ENCODE measurements at places on chromosomes 5 and 9.

- DNase-seq = no peak
Observed at GRCh38 chr5:1402611-1403255, 42.5 kb downstream of the SLC6A3 start.

GRCh38 chr9:134193912-134194535 lies 29.7 kb upstream of the RNU6ATAC start:
- DNase-seq = no peak

DNA sequence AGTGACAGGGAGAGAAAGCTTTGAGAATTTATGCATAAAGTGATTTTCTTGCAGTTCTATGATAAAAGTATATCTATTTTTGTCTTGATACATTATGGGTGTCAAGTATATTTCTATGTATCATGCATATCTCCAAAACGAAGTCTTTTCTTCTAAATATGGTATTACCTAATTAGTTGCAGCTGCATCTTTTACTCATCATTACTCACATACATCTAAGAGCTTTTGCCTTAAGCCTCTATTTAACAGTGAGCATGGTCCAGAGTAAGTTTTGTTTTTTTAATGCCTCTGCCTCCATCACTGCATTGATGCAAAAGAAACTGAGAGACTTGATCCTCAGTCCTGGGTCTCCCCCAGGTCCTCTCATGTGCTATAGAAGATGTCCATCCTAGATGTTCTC lies 40.0 kb upstream of the SMC5 start:
- DNase-seq = no peak

DNA sequence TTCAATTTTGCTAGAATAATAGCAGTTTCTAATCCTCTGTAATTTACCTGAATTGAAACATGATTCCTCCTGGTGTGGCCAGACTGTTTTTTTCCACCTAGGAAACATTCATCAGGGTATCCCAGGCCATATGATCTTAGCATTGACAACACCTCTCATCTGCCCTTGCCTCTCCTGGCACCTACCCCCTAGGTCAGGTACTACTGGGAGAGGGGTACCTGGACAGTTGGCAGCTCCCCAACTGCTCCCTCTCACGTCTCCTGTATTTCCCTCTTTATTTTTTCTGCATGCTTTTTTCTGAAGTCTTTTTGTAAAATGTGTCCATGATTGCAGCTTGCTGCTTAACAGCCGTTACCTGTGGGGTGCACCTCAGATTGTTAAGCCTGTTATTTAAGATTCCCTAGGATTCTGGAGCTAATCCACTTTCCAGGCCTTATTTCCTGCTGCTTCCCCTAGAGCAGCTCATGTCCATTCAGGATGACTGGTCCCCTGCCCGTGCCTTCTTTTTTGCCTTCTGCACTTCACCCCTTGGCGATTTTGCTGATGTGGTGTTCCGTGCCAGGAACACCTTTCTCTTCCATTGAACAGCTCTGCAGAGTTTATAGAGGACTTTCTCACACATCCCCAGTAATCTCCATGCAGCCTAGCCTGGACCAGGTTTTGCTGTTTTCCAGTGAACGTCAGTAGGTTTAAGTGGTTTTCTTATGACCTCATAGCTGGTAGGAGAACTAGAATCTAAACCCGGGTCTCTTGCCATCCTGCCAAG lies 33.6 kb downstream of the SNX30 start:
- DNase-seq = no peak

DNA sequence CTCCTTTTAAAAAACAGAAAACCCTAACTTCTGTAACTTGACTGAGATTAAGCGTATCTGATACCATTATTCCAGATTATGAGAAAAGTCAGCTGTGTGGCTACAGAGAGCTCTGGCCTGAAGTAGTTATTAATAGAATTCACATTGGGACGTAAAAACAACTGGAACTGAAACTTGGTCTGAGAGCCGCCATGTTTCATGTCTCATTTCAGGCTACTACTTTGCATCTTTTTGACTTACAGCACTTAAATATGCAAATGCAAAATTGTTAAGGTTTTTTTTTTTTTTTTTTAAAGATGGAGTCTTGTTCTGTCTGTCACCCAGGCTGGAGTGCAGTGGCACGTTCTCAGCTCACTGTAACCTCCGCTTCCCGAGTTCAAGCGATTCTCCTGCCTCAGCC lies 25.2 kb downstream of the MAP3K1 start:
- no peak for DNase-seq

DNA sequence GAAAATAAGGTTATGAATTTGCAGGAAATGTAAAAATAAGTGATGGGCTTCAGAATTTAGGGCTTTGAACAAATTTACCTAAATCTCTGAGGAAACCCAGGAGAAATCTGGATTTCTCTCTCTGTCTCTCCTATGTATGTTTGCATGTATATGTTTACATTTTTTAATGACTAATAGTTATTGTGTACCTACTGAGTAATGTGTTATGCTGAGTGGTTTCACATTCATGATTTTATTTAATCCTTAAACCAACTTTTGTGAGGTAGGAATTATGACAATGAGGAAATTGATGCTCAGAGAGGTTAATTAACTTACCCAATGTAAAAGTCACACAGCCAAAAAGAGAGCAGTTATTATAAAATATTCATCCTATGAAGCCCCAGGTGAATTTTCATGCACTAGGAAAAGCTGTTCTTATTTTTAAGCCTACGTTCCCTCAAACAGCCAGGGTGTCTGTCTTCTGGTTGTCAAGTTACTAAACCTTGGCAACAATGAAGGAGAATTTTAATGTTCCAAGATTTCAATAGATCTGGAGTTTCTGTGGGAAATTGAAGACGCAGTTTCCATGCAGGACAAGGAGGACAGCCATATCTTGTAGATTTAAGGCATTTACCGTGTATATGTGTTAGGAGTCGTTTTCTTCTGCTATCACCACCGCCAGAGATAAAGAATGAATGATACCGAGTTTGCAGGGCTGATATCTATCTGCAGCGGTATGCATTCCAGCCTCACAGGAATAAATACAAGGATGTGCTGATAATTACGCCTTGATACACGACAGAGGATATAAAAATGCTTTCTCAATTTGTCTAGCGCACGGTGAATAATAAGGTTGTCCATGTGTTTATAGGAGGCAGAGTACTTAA lies 484.8 kb downstream of the ZSWIM6 start:
- DNase-seq = no peak

- DNase-seq = no peak
Observed at GRCh38 chr5:176779537-176779936, 30.8 kb upstream of the UNC5A start.

- DNase-seq = no peak
Observed at GRCh38 chr9:72362680-72363139, 2.3 kb downstream of the ZFAND5 start.

- no peak for DNase-seq
Observed at GRCh38 chr9:101038488-101038887, 10.0 kb downstream of the PLPPR1 start.

DNA sequence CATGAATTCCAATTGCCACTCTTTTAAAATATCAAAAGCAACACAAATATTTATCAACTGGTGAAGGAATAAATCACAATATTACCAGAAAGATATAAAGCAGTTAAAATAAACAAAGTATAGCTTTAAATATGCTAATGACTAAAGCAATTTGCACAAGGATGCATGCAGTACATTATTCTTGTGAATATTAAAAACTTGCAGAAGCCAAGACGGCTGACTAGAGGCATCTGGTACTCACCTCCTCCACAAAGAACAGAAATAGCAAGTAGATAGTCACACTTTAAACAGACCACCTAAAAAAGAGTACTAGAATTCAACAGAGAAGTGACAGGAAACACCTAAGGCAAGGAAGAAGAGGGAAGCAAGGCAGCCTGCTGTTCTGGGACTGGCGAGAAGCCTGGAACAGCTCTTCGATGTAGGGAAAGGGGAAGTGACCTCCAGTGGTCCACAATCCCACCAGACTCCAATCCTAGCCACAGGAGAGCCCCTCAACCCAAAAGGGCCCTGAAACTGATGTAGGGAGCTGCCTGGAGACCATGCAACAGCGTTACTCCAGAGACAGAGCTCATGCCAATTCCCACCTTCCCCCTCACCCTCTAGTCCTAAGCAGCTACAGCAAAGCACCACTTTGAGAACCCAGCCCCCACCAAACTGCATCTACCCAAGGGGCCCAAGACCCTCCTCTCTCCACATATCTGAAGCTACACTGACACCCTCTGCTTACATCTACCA lies 86.3 kb downstream of the LPAR1 start:
- DNase-seq = no peak

GRCh38 chr9:120636194-120636957 lies 56.4 kb upstream of the CDK5RAP2 start:
- DNase-seq = no peak

- no peak for DNase-seq
Observed at GRCh38 chr5:125505115-125505514, 758.7 kb upstream of the ZNF608 start.

GRCh38 chr5:96226941-96227552 lies 206.0 kb downstream of the PCSK1 start:
- no peak for DNase-seq

- DNase-seq = no peak
Observed at GRCh38 chr9:79477955-79478771, 93.6 kb upstream of the TLE4 start.

- DNase-seq = no peak
Observed at GRCh38 chr9:90778746-90779145, 22.9 kb upstream of the SYK start.

- no peak for DNase-seq
Observed at GRCh38 chr9:137647096-137647714, 28.4 kb downstream of the EHMT1 start.

DNA sequence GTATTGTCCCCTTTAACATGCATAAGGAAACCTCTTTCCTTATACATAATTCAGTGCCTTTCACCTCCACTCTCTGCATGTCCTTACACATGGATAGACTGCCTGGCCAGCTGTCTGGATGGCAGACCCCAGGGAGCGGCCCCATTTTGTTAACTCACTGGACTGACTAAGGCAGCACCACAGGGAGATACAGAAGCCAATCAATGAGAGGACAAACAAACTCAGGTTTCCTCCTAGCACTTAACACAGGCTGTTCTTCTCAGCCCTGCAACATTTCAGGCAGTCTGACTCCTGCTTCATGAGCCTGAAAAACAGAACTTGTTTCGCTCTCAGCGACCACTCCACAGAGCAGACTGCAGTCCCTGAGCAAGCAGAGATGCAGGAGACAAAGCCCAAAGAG lies 135.4 kb upstream of the RASEF start:
- DNase-seq = no peak

DNA sequence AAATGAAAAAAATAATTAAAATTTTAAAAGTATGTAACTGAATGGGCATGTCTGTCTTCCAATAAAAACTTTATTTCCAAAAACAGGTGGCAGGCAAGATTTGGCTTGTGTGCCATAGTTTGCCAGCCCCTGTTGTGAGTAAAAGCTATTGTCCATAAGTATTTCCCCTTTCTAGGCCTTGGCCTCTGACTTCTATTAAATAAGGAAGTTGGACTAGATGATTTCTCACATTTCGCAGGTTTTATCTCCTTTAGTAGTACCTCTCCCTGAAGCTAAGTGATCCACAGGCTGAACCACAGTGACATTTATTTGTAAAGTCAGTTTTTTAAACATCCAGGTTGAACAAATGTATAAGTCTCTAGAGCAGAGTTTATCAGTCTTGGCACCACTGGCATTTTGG lies 41.3 kb downstream of the RECK start:
- DNase-seq = no peak

DNA sequence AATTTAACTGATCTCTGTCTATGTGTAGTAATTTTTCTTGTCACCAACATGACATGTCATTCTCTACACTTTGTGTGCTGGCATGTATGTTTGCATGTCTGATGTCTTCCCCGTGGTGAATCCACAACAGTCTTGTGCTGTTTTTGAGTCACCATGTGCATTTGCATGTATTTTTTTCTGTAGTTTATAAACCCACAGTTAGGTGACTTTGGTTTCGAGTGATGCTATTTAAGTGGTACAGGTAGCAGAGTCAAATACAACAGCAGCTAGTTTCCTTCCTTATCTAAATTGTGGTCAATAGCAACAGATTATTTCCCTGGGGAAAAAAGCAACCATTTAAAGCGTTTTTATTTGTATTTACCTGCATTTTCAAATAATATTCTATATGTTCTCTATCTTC lies 89.9 kb upstream of the FSD1L start:
- DNase-seq = no peak

DNA sequence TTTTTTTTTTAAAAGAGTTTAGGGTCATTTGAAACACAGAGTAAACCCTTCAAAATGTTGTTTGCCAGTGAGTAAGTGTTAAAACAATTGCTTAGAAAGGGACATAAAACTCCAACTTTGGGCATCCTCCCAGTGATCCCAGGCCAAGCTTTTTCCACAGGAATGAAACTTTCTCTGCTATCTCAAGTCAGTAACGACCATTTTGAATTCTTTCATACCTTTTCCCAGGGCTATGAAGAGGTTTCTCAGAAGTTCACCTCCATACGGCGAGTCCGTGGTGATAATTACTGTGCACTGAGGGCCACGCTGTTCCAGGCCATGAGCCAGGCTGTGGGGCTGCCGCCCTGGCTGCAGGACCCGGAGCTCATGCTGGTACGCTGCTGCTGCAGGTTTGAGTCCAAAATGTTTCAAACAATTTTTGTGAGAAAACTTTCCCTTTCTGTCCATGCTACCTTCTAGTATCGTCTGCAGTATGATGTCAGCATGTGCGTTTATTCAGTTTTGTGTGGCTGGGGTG lies 16.8 kb downstream of the OTULIN start:
- DNase-seq = no peak

DNA sequence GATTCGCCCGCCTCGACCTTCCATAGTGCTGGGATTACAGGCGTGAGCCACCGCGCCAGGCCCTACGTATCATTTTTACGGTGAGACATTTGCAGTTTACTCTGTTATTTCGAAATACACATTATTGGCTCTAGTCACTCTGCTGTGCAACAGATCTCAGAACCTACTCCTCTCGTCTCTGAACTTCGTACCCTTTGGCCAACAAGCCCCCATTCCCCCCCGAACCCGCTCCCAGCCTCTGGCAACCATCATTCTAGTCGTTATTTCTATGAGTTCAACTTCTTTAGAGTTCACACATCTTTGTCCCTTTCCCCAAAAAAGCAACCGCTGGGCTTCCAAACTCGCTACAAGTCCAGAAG lies 735 bp downstream of the PTGR1 start:
- DNase-seq = no peak

GRCh38 chr5:67200809-67201562 lies 4.4 kb upstream of the CD180 start:
- DNase-seq = no peak

- no peak for DNase-seq
Observed at GRCh38 chr5:141672841-141673813, 8.9 kb downstream of the ARAP3 start.

DNA sequence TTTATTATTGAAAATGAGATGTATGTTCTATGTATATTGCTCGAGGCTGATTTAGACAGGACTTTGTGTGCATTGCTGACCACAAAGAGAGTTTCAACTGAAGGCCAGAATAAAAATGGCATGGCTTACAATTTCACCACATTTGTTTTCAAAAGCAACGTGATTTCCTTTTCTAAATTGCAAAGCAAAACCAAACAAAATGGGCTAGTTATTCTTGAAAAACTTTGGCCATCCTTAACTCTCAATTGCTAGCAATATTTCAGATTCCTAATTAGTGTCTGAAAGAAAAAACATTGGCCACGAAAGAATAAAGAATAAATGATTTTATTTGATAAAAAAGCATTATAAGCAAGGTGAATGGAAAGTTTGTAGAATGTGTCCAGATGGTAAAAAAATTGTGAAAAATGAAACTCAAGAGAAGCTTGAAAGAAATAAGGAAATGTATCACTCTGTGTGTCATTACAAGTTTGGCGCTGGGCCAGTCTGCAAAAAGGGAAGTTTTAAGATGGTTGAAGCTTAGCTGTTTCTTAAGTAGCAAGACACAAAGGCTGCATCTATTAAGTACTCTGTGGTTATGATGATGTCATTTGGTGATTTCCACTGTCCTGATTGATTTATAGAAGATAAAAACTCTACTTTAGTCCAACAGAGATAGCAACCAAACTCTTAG lies 89.2 kb upstream of the PRLR start:
- no peak for DNase-seq

- no peak for DNase-seq
Observed at GRCh38 chr9:96779089-96779488, 1.2 kb upstream of the ZNF510 start.

Measured in stimulated activated CD8-positive, alpha-beta memory T cell treated with anti-CD3 and anti-CD28 coated beads, Interleukin-4, amount 100 ng/mL, for 1 hour (primary cell).